ENCODE measurements at places on chromosomes 2 and 18. TPM values are rescaled to one million over a fixed set of nuclear protein-coding genes. Genes with fewer than 3 reads are reported as not detected.

- no peak for DNase-seq
These were observed 94.3 kb upstream of the KCTD1 start for GRCh38 chr18:26642440-26643348.

- no peak for DNase-seq
These were observed 119.6 kb downstream of the MBP start for GRCh38 chr18:77012806-77013541.

DNA sequence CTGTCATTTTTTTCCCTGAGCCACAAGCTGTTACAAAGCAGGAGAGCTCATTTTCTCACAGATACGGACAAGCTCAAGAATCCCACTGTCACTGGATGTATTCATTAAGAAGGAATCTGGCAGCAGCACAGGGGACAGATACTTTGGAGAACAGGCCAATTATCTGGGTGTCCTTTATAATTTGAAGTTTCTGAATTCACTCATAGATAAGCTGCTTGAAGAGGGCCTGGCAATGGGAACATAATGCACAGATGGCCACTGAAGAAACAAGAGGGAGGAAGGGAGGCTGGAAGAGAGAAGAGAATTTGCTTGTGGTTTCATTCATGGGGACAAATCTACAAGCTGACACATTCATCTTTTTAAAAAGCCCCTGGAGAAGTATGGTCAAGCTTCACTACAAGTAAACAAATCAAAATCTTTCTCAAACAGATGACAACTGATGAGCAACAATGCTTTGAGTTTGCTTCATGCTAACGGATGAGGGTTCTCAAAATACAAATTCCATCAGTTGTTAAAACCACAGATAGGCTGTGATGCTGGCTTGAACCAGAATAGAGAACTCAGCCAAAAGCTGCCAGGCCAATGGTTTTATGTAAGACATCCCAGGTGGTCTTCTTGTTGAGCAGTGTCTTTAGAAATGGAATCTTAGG, 11.9 kb downstream of the BCL2 start:
- no peak for DNase-seq

DNA sequence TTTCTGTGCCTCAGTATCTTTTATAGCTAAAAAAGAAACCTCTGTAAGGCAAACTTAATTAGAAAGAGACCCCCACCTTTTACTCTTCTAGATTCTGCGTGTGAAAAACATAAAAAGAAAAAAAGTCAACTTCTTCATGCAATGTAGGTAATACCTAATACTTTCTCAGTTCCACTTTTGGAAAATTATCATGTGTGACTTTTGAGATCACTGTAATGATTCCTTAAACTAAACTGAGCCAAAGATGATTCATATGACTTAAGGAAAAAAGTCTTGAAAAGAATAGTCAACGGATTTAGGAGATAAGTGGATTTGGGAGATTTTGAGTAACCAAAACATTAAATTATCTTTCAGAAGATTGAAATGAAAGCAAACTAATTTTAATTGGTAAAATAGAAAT, 48.9 kb downstream of the PLEKHA3 start:
- DNase-seq, result no peak

DNA sequence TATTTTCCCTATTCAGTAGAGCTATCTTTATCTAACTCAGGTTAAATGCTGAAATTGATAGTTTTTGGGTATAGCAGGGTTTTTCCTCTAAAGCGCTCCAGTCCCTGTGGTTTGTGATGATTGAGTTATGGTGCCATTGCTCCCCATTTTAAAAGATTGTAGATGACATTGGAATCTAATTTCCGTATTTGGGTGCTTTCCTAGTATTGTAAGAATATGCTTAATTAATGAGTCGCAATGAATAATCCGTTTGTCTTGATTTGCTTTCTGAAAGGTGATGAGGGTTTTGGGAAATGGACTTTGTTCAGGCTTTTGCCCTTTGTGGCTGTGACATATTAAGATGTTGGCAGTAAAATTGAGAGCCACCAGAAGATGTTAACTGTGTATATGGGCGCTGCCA, 3.9 kb downstream of the RPS7 start:
- DNase-seq, result no peak

GRCh38 chr2:204249437-204249836, 295.8 kb upstream of the PARD3B start:
- DNase-seq, result no peak

The HOXD4 gene
- total RNA-seq, result 4.1 TPM

The HYCC2 gene
- total RNA-seq, result 8.6 TPM

The ZNF385B gene
- 21.5 TPM for total RNA-seq

The ERFE gene
- total RNA-seq, result 2.8 TPM

The CXCR2 gene
- 1.3 TPM for total RNA-seq

The ARHGAP25 gene
- 1.8 TPM for total RNA-seq
